ENCODE measurements at places on chromosomes 2 and 18.

DNA sequence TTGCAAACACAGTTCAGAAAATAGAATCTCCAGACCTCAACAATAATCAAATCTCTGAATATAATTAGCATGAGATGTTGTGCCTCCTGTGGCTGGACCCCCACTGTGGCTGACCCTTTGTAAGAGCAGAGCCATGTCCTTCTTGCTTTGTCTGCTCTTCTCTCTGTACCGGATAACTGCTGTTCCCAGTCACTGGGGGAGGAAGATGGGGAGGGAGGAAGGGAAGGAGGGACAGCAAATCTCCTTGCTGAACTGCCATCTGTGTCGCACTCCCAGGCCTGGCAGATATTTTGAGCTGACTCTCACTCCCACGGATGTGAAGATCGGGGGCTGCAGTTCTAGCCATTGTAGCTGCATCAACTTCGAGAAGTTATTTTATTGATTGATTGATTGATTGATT, 319.0 kb upstream of the CXCR4 start:
- no peak for DNase-seq

- no peak for DNase-seq
These were observed 38.2 kb upstream of the MAP3K20 start for GRCh38 chr2:173037245-173038120.

DNA sequence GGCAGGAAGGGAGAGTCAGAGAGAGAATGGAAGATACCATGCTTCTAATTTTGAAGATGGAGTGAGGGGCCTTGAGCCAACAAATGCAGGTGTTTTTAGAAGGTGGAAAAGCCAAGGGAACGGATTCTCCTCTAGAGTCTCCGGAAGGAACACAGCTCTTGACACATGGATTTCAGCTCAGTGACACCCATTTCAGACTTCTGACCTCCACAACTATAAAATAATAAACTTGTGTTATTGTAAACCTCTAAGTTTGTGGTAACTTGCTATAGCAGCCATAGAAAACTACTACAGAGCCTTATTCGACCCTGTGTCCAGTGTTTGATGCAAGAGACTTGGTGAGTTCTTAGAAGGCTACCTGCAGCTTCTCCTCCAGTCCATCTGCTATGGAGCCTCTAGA, 7.8 kb downstream of the IL1F10 start:
- DNase-seq, result no peak

- peak; percentile 57 for DNase-seq
These were observed 796 bp downstream of the MYO1B start for GRCh38 chr2:191245869-191246531.

GRCh38 chr2:178195390-178196166, 1.3 kb downstream of the OSBPL6 start:
- no peak for DNase-seq

GRCh38 chr18:62682371-62682770, 33.0 kb upstream of the PHLPP1 start:
- DNase-seq, result no peak

DNA sequence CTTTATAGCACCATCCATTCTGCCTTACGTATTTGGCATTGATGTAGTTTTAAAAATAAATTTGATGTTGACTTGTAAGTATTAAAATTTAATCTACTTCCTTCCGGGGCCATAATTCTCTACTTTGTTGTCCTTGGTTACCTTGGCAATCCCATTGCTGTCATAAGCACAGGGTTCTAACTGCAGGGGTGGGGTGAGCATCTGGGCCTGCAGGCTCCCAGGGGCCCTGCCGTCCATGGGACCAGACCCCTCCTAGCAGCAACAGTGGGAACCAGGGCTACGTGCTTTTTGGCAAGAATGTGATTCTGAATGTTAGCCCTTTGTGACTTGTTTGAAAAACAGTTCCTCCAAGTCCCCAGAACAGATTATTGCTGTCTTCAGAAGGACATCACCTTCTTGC, 4.9 kb downstream of the ASAP2 start:
- DNase-seq, result peak; percentile 10

DNA sequence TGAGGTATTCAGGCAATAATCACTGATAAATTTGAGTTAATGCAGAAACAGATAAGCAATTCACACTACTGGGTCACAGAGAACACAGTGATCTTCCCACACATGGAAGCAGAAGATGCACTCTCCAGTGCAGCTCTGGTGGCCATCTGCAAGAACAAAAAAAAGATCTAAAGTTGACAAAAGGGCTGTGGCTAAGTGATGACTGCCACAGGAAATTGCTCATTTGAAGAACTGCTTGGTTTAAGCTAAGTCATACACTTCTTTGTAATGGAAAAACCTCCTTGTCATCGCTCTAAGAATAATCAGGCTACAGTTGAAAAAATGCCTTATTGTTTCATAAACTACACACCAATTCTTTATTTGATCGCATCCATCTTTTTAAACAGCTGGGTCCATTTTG, 115.1 kb downstream of the DTNB start:
- DNase-seq, result no peak

- no peak for DNase-seq
These were observed 132.5 kb downstream of the OSR1 start for GRCh38 chr2:19225931-19226330.

- DNase-seq, result no peak
These were observed 21.4 kb downstream of the GRHL1 start for GRCh38 chr2:9972621-9973479.

DNA sequence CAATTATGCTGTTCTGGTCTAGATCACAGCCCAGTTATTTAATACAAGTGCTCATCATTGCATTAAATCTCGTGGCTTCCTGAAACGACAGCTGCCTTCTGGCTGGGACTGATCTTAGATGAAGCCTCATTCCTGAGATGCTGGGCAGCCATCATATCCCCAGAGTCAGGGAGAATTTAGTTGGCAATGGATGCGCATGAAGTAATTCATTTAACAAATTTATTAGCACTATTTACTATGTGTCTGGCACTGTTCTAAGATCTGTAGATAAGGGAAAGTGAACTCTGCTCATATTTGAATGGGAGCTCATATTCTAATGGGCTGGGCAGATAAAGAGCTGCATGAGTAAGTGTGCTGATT, 244.7 kb downstream of the KCNS3 start:
- no peak for DNase-seq

- no peak for DNase-seq
These were observed 263.2 kb downstream of the EXOC6B start for GRCh38 chr2:72562451-72563153.

DNA sequence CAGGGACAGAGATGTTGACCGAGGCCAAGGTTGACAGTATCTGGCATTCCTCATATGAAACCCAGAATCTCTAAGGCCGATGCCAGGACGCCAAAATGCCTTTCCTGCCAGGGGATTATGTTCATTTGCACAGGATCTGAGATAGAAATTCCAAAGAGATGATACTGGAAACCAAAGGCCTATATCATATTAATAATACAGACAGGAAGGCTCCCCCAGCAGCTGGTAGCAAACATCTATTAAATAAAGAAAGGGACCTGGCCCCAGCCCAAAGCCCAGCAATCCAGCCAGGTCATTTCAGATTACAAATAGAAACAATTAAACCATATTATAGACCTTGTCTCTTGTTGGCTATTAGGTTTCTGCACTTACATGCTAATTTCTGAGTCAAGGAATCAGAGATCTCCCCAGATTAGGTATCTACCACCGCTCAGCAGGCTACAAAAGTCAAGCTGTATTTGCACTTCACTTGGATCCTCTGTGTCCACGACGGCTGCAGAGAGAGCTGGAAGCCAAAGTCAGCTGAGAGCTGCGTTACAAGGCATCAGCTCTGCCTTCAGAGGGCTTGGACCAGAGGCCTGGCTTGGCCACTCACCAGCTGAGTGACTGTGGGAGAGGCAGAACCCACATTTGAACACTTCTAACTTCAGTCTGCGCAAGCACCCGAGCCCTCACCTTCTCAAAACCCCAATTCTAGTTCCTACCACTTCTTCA, 269.3 kb upstream of the SIX2 start:
- DNase-seq, result no peak

- DNase-seq, result no peak
These were observed 52.0 kb upstream of the CELF4 start for GRCh38 chr18:37617623-37618022.

DNA sequence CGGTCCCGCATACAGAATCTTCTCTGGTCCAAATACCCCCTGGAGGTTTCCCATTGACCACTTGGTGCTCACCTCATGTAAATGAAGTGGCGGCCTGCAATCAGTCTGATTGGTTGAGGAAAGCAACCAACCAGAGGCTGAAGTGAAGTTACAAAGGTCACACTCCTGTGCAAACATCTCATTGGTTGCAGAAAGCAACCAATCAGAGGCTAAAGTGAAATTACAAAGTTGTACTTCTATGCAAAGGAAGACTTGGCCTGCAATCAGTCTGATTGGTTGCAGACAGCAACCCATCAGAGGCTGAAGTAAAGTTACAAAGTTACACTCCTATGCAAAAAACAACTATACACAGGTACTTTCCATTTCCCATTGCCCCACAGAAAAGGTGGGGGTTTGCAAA, 2.5 kb upstream of the SP100 start:
- DNase-seq, result no peak

DNA sequence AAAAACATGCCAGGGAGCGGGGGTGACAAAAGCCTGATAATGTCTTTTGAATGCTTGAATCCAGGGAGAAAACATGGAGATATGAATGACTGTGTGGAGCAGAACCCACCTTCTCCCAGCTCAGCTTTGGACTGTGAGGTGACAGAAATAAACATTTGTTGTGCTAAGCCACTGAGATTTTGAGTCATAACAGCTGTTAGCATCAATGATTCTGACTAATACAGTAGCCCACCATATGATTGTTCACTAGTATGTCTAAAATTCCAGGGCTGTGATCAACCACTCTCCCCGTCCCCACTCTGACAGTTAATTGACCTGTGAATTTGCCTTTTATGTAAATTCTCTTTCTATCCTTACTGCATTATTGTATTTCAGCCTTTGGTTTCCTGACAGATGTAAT, 69.1 kb downstream of the PDK1 start:
- DNase-seq, result no peak

DNA sequence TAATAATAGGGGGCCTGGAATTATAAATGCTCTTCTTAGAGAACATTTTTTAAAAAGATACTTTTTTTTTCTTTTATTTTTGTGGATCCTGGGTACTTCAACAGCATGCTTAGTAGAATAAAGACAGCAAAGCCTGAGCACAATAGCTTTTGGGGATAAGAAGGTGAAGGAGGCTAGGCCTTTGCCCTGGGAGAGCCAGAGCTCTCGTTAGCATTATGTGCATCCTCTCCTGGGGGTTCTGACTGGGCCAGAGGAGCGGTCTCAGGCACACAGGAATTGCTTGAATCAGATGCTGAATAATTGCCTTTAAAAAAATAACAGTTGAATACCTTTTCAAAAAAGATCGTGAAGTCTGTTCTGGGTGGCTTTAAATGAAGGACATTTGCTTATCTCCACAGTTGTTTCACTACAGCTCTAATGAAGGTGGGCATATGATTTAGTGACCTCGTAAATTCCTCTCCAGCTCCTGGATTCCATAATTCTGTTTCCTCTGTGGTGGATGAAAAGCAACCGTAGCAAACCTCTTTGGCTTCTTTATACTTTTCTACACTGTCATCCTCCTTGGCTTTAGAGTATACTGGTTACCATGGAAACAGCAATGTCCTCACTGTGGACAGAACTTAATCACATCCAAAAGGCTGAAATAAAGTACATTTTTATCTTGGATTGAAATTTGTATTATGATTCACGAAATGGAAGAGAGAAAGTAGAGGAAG, 133.8 kb downstream of the MAIP1 start:
- DNase-seq, result no peak

GRCh38 chr2:2123238-2123637, 207.8 kb downstream of the MYT1L start:
- no peak for DNase-seq

GRCh38 chr18:52615321-52615720, 275.3 kb downstream of the DCC start:
- no peak for DNase-seq

DNA sequence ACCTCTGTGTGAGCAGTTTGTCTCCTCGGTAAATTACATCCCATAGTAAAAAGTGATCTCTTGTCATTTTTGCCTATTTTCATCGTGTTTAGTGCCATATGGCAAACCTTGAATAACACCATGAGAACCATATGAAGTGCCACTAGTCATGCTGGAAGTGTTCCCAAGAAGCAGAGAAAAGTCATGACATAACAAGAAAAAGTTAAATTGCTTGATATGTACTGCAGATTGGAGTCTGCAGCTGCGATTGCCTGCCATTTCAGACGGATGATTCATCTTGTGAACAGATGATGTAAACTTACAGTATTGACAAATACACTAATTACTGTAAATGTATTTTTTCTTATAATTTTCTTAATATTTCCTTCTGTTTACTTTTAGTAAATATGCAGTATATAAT, 846.7 kb downstream of the BCL11A start:
- no peak for DNase-seq

GRCh38 chr2:101725515-101726192, 28.1 kb downstream of the MAP4K4 start:
- DNase-seq, result no peak

DNA sequence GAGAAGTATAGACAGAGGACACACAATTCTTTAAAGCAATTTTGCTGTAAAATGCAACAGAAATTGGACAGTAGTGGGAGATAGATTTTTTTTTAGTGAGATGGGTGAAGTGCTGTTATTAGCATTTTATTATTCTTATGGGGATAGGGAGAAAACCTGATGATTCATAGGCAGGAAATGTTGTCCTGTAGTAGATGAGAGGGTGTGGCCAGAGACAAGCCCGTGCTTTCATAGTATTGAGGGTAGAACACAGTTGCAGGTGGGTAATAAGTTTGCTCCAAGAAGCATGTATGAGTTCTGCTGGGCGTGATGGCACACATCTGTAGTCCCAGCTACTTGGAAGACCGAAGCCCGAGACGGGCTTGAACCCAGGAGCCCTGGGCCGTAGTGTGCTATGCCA, 128.3 kb upstream of the ARHGAP28 start:
- DNase-seq, result no peak

GRCh38 chr2:99445065-99445464, 44.8 kb downstream of the REV1 start:
- DNase-seq, result no peak

GRCh38 chr2:187408926-187409325, 39.1 kb downstream of the CALCRL start:
- DNase-seq, result no peak

GRCh38 chr2:240133401-240133800, 2.7 kb downstream of the COPS9 start:
- no peak for DNase-seq

DNA sequence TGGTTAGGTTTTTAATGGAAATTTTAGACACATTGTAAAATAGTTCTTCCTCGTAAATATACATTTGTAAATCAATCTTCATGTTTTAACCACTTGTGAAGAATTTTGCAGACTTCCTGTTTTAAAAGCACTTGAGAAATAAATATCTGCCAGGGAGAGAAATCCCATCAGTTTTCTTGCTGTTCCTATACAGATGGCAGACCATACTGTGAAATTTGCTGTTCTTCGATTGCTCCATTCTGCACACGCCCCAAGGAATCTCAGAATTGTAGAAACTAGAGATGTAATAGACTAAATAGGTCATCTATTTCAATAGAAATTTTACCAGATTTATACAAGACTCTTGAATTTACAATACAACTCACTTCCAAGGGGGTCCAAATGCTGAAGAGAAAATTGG, 75.8 kb upstream of the PIK3C3 start:
- DNase-seq, result no peak
